ENCODE measurements at places on chromosomes 2 and 18.

GRCh38 chr2:197292619-197293018 is 18.0 kb downstream of the ANKRD44 start:
- no peak for DNase-seq

- DNase-seq = no peak
These were observed 556.6 kb downstream of the BCL11A start for GRCh38 chr2:59996855-59997254.

GRCh38 chr2:240570531-240571313 is 2.4 kb downstream of the RNPEPL1 start:
- no peak for DNase-seq

- no peak for DNase-seq
These were observed 583.5 kb downstream of the XIRP2 start for GRCh38 chr2:167471734-167472133.

- peak; percentile 43 for DNase-seq
These were observed 348.4 kb upstream of the RAB12 start for GRCh38 chr18:8260827-8261226.
